Fibroblast of lung (primary cell): ENCODE measurements at places on chromosomes 12 and 14. TPM values are rescaled to one million over a fixed set of nuclear protein-coding genes. Genes with fewer than 3 reads are reported as not detected.

Gene TOMM20L
- total RNA-seq, result not detected in 2 replicates

Gene SLC7A7
- total RNA-seq, result 5.1 and 6.3 TPM in 2 replicates

GRCh38 chr12:5807514-5808219 is 137.4 kb downstream of the ANO2 start:
- no peak for DNase-seq

- no peak for DNase-seq
Observed at GRCh38 chr14:101498526-101498860, 62.8 kb upstream of the DIO3 start.

DNA sequence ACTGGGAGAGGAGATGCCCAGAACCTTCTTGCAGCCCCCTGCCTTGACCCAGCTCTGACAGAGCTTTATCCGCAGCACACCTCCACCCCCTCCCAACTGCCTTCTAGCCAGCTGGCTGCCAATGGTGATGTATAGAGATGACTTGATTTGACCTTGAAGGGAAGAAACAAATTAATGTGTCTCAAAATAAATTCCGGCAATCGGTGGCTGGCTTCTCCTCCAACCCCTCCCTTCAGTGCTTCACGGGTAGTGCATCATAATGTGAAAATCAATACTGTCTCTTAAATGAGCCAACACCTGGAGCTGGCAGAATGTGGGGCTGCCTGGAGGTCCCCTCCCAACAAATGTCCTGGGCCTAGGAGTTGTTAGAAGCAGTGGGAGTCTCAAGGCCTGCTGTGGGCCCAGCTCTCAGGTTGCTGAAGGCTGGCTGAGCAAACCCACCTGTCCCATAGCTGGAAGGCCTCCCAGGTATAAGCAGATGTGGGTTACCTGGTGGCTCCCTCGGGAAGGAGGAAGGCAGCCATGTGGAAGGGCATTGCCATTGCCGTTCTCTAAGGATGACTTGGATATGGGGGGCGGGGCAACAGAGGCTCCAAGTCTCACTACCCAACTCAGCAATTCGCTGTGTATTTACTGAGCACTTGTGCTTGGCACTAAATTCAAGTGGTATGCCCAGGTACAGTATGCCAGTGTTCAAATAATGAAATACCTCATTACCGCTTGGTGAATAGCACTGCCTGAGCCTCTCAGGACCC is 23.2 kb downstream of the HSPB8 start:
- DNase-seq, result no peak

Gene SP7
- not detected in 2 replicates for total RNA-seq

Gene TRHDE
- 5.9 and 7.3 TPM in 2 replicates for total RNA-seq

Gene PPP1R12A
- total RNA-seq, result 120 and 139 TPM in 2 replicates

Gene FKBP11
- total RNA-seq, result 10.0 and 12.6 TPM in 2 replicates

Gene OVCH1
- 0.51 and 1.2 TPM in 2 replicates for total RNA-seq

DNA sequence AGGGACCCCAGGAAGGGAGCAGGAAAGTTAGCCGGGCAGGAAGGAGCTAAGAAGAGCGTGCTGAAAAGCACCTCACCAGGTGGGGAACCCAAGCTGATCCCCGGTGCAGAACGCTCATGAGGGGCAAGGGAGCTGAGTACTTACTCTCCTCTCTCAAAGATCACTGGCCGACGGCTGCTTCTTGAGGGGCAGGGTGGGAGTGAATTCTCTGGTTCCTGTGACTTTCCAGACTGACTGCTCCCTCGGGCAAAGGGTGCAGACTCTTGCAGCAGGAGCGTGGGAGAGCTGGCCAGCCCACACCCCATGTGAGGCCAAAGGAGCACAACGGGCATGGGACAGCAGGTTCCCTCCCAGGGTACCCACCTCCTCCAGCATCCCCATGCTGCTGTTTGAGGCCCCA is 44.9 kb upstream of the DIO3 start:
- DNase-seq, result no peak

DNA sequence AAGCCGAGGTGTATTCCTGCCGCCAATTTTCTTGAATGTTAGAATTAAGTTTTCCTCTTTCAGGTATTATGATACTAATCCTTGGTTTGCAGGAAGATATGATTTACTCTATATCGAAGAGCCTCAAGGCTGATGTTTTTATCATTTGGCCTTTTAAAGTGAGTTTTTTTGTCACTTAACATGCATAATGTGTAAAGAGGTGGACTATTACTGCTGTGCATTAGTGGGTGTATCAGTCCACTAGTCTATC is 11.1 kb upstream of the TMPO start:
- no peak for DNase-seq

Gene BEGAIN
- total RNA-seq, result under 0.01 TPM in 2 replicates

- no peak for DNase-seq
Observed at GRCh38 chr12:54028314-54029201, at the start of gene HOXC6. HOXC6 (plus strand) TSS chr12:54028440; CDS start chr12:54028522, 82 bp downstream.

DNA sequence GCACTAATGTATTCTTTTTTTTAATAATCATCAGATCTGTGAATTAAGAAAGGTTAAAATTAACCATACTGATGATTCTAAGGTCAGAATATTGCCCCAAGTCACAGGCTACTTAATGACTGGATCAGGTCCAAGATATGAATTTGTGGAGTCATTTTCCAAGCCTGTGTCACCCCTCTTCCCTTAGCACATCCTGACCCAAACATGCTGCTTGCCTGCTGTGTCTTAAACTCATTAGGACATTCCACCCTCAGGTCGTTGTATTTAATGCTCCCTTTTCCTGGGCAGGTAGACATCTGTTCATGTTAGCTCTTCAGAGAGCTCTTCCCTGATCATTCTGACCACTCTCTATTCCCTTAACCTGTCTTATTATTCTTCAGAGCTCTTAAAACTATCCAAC is 463.5 kb upstream of the PDE3A start:
- DNase-seq, result no peak

Gene DLGAP5
- total RNA-seq, result 0.77 and 8.1 TPM in 2 replicates

Gene CSRP2
- 36.7 and 56.8 TPM in 2 replicates for total RNA-seq

GRCh38 chr12:109258607-109259544 is 50.2 kb downstream of the FOXN4 start:
- DNase-seq, result no peak

GRCh38 chr14:78848234-78848820 is 678.2 kb downstream of the NRXN3 start:
- DNase-seq, result peak; percentile 20

Gene BMP4
- 27.2 and 77.5 TPM in 2 replicates for total RNA-seq

DNA sequence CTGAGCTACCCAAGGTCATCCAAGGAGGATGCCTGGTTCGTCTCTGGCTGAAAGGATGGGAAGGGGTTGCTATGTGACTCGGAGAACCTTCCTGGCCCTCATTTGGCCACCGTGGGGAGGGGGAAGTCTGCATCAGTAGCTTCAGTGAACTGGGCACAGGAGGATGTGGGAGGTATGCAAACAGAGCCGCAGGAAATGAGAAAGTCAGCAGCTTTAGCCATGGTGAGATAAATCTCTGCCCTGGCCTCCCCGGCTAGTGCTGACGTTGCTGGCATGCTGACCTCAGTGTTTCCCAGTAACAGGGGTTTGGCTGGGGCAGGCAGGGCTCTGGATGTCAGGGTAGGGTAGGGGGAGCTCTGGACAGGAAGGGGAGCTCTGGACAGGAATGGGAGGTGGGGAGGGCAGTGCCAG is 2.3 kb upstream of the CEBPE start:
- peak; percentile 54 for DNase-seq

DNA sequence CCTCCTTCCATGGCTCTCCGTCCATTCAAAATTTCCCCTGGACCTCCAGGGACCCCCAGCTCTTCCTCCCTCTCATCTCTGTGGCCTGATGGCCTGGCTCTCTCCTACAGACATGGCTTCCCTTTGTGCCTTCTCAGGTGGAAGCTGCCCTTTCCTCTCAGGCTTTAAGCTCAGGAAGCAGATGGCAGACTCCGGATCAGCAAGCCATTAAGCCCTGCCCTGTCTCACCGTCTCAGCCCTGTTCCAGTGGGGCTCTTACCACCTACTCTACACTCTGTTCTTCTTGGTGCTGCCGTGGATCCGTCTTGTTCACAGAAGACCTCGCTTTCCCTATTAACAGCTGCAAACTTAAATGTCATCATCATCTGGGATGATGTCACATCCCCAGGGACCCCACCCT is 33.1 kb downstream of the NPC2 start:
- DNase-seq, result no peak

DNA sequence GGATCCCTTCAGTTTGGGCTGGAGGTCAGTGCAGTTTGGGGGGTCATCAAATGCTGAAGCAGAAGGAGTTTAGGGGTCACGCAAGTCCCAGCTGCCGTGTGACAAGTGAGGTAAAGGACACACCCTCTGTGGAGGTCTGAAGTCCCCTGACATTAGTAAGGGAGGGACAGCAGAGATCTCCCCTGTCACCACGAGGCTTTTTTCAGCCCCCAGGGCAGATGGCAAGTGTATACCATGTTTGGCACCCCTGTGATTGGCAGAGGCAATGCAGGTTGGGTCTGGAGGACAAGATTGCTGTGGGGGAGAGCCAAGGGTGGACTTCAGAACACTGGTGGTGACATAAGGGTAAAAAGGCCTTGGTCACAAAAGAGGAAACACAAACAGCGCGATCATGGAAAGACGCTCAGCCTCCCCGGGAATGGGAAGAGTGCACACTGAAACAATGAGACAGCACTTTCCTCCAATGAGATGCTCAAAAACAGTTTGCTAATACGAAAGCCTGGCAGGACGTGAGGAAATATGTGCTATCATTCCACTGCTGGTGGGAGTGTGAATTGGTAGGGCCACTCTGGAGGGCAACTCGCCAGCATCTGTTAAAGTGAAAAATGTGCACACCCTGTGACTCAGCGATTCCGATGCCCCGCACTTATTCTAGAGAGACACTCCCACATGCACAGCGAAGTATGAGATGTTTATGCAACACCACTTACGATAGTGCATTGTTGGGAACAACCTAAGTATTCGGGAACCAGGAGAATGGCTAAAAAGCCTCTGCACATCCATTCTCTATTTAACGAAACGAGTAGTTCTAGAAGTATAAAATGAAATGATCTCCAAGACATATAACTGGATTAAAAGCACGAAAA is 14.4 kb upstream of the CD27 start:
- DNase-seq, result peak; percentile 99

- DNase-seq, result peak; percentile 97
Observed at GRCh38 chr12:70645494-70646317, 8.5 kb upstream of the PTPRB start.

Gene AQP2
- not detected in 2 replicates for total RNA-seq

DNA sequence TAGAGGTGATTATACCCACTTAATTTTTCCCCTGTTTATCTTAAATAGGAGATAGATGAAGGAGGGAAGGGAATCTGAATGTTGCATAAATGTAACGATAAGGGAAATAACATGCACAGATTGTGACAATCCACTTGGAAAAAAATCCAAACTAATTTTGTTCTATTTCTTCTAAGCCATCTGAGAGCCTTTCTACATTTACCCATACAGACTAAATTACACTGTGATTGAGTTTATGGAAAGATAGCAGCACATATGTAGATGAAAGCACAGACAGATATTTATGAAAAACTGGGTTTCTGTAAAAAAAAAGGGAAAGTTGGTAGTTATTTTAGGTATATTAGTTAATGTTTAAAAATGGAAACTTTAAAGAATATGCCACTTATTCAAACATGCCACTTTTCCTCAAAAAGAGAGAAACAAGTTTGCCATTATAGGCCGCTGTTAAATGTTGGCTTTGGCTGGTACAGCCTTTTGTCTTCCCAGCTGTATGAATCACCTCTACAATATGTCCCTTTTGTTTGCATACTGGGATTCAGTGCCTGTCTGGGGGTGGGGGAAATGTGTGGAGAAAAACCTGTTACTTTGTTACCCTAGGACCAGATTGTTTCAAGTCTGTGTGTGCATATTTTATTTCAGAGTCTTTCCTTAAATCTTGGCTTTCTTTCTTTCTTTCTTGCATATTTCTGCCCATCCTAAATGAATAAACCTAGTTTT is 470.2 kb upstream of the LMO3 start:
- no peak for DNase-seq

- DNase-seq, result no peak
Observed at GRCh38 chr12:6356374-6356820, 14.5 kb upstream of the TNFRSF1A start.

GRCh38 chr12:4171742-4172141 is 101.8 kb upstream of the CCND2 start:
- no peak for DNase-seq

Gene FLRT2
- 14.5 and 22.9 TPM in 2 replicates for total RNA-seq

GRCh38 chr12:49887536-49888401 is 15.9 kb downstream of the FAIM2 start:
- no peak for DNase-seq

GRCh38 chr14:97180304-97181200 is 383.4 kb downstream of the VRK1 start:
- peak; percentile 82 for DNase-seq

DNA sequence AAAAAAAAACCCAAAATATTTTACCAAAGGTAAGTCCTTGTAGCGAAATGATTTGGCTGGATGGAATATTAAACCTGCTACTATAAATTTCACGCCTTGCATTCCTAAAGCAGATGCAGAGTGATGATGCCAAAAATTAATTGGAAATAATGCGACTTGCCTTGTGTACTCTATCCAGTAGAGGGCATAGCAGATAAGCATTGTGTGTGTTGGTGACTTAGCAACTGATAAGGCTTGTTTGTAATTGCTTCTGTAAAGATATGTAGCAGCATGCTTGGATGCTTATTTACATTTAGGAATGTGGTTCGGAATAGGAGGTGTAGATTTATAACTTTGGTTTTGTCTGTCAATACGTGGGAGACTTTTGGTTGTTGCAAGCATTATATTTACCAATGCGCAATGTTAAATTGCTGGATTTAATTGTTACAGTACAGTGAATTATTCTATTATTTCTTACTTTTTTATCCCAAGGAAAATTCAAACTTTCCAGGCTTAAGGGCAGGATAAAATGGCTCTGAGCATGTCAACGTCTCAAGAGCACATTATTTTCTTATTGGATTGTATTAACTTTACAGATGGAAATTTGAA is 80.5 kb downstream of the TMEM260 start:
- DNase-seq, result peak; percentile 63

Gene FSCB
- total RNA-seq, result not detected in 2 replicates

- no peak for DNase-seq
Observed at GRCh38 chr12:19155981-19156734, 26.6 kb downstream of the PLEKHA5 start.

DNA sequence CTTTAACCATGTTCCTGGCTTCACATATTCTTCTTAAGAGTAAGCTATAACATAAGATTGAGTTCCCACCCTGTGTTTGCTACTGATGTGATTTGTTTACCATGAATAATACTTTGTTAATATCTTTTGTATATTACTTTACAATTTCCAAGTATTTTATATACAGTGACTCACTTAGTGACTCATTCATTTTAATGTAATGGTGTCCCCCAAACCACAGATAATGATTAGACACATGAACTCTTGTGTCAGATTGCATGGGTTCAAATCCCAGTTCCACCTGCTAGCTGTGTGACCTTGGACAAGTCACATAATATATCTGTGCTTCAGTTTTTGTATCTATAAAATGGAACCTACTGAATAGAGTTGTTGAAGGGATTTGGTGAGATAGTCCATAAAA is 76.1 kb downstream of the MYF5 start:
- peak; percentile 51 for DNase-seq
